IMR-90 (cell line): ENCODE measurements at places on chromosomes 7 and 10. TPM values are rescaled to one million over a fixed set of nuclear protein-coding genes. Genes with fewer than 3 reads are reported as not detected.
A peak's percentile ranks its signal among the peaks of the same experiment; 100 is the strongest.

GRCh38 chr10:17340144-17340829 is 112.2 kb downstream of the VIM start:
- H3K4me1 ChIP-seq, result no peaks in the 10 kb centered on the region
- H3K4me3 ChIP-seq, result no peak overlapping the region
- H3K27ac ChIP-seq, result no peak overlapping the region
- no peak for DNase-seq
- H3K36me3 ChIP-seq, result no peaks in the 10 kb centered on the region
- peaks cover 4% of the 10 kb centered on the region; the same call in 1 of the 2 replicates for H3K27me3 ChIP-seq

GRCh38 chr10:83182076-83182475 is 957.2 kb upstream of the GHITM start:
- H3K4me1 ChIP-seq, result no peaks in the 10 kb centered on the region
- no peaks in the 10 kb centered on the region for H3K27me3 ChIP-seq

The STARD3NL gene
- 69.7 and 102 TPM in 2 replicates for total RNA-seq

DNA sequence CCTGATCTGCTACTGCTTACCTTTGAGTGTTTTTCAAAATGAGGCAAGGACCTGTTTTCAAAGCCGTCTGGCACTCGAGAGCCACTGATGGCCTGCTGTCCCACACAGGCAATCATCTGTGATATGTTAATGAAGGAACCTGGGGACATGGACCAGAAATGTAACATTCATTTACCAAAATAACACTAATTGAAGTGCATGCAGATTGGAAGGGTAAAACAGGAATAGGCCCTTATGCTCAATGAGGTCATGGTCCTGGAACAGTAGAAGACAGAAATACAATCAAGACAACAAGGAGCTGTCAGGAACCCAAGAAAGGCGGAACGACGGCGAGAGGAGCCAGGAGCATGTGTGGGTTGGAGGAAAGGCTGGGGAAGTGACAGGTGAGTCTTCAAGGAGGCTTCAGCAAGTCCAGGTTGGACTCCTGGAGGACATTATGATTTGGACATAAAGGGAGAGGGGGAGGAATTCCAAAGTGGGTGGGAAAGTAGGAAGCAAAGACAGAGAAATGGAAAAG is 28.3 kb downstream of the POLR3A start:
- H3K4me1 ChIP-seq, result no peaks in the 10 kb centered on the region
- no peaks in the 10 kb centered on the region for H3K27me3 ChIP-seq
- no peak for DNase-seq
- H3K4me3 ChIP-seq, result no peak overlapping the region
- peaks cover 50% of the 10 kb centered on the region for H3K36me3 ChIP-seq

- no peak overlapping the region for H3K4me3 ChIP-seq
- DNase-seq, result peak; percentile 7
- no peaks in the 10 kb centered on the region for H3K4me1 ChIP-seq
- H3K27ac ChIP-seq, result no peak overlapping the region
Measured at GRCh38 chr10:76962851-76963250, 674.8 kb downstream of the KCNMA1 start.

DNA sequence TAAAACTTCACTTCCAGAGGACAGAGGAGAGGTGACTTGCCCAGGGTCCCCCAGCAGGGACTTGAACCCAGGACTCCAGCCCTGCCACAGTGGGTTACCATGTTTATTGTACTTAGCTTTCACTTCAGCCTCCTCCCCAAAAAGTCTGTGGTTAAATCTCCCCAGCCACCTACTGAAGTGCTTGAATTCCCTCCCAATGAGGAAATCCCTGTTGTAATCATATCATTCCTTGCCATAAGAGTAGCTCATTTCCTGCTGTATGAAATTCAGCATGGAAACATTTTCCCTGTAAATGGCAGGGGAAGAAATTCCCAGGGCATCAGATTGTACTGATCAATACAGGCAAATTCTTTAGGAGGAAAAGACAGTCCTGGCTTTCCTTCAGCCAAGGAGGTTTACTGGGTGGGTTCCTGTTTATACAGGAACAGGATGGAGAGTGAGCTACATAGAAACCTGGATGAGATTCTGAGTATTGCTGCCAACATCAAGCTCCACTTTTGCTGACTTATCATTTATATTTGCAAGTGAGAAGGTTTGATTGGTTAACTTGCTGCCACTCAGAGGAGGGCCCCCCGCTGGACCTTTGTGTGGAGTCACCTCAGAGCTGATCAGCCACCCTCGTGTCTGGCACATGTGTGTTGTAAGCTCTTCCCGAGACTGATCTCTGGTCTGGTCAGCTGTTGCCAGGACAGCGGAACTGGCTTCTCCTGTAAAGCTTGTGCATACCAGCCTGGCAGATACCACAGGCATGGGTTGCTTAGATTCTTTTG is 16.4 kb upstream of the PDZD8 start:
- no peak overlapping the region for H3K27ac ChIP-seq
- H3K27me3 ChIP-seq, result no peaks in the 10 kb centered on the region; the same call in 1 of the 2 replicates

The CCL24 gene
- total RNA-seq, result not detected in 2 replicates

DNA sequence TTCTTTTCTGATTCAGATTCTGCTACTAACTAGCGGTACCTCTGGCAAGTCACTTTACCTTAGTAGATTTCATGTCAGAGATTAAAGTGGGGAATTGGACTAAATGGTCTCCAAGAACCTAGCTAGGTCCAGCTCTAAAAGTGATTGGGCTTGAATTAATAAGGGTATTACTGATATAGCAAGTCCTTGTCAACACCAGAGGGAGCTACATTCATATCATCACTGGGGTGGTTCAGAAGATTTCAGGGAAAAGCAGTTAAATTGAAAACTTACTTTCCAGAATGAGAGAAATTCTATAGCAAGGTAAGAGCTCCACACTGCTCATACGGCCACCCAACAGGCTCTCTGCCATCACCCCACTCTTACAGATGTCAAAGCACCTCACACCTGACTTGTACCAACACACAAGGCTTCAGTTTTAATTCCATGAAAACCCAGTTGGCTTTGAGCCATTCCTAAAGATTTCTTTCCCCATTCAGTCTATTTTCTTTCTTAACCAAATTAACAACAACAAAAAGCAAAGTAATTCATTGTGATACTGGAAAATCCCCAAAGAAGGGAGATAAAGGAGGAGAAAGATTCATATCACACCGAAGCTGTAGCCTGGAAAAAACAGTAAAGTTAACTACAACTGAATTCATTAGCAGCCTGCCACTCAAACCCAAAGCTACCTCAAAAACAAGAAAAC is 38.0 kb upstream of the SPOCK2 start:
- peaks cover 1% of the 10 kb centered on the region; the same call in 1 of the 2 replicates for H3K4me1 ChIP-seq
- peak; percentile 75 for DNase-seq
- H3K27ac ChIP-seq, result no peak overlapping the region
- no peak overlapping the region for H3K4me3 ChIP-seq
